Activated CD4-positive, CD25-positive, alpha-beta regulatory T cell (primary cell): ENCODE measurements at places on chromosomes 5 and 9.

DNA sequence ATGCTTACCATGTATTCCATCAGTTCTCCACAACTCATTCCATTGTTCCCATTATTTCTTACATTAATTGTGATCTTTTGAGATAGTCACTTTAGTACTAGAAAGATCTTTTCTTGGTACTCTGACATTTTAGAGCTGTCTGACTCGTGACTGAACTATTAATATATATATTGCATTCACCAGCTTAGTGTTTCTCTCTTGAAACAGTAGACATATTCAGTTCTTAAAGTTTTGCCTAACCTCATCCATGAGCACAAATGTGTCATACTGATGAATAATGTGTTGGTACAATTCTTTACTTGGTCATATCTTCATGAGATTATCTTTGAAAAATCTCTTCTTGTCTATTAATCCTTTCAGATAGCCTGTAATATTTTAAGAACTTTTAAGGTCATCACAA lies 74.3 kb downstream of the NLN start:
- DNase-seq: no peak

DNA sequence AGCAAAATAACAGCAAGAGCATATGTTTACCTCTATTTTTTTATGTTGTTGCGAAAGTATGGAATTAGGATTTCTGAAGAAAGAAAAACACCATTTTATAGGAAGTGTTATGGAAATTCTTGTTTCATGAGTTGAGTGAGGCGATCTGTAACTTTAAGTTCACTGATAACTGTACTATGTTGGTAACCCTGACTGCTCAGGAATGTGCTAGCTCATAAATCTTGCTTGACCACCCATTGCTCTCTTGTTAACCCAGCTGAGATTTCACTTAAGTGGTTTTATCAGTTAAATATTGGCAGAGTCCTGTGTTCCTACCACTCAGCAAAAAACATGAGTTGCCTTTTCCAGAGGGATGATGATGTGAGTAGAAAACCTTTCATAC lies 91.1 kb upstream of the STARD4 start:
- no peak for DNase-seq

DNA sequence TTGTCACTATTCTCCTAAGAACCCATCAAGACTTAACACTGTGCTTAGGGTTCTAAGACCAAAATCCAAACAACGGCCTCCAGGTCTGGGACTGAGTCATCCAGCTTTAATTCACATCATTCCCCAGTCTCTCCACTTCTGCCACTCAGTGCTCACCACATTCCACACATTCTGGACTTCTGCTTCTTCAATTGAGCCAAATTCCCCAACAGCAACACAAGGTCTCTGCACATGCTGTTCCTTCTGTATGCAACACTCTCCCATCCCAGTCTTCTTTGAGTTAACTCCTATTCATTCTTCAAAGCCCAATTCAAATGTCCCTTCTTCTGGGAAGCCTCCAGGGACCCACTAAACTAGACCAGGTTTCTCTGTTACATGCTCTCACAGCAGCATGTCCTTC lies 97.8 kb downstream of the GPR21 start:
- DNase-seq: no peak

DNA sequence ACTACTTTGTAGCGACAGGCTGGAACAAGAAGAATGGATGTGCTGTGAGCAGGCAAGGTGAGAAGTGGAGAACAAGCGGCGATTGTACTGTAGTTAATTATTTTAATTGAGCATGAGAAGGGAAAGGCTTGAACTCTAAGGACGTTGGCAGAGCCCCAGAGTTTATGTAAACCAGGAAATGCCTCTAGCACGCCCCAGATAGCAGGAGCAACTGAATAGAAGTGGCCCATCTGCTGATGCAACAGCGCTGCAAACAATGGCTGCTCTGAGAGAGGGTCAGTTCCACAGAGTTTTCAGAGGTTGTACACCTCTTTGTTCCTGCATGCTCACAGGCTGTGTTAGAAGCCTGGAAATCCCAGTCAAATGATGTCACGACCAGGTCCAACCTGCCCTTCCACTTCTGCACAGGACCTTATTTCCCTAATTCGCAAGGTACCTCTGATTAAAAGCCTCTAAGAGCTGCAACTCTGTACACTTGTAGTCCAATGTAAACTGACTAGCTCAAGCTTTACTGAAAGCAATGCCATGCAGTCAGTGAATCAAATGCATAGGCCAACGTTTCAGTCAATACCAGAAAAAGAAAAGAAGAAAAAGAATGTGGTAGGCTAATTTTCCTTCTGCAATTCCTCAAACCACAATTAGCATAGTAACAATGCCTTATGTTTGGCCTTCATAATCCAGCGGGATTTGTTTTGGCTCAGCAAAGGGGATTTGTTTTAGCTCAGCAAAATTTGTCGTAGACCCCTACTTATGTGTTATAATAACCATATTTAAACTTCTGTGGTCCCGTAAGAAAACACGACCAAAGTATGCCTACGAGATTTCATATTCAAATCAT lies 119.6 kb upstream of the RETREG1 start:
- DNase-seq: no peak

- no peak for DNase-seq
Observed at GRCh38 chr5:137703565-137703964, 32.3 kb downstream of the KLHL3 start.

GRCh38 chr5:53590759-53591158 lies 30.3 kb downstream of the NDUFS4 start:
- no peak for DNase-seq

GRCh38 chr9:128913048-128913900 lies 7.5 kb upstream of the PHYHD1 start:
- DNase-seq: no peak

DNA sequence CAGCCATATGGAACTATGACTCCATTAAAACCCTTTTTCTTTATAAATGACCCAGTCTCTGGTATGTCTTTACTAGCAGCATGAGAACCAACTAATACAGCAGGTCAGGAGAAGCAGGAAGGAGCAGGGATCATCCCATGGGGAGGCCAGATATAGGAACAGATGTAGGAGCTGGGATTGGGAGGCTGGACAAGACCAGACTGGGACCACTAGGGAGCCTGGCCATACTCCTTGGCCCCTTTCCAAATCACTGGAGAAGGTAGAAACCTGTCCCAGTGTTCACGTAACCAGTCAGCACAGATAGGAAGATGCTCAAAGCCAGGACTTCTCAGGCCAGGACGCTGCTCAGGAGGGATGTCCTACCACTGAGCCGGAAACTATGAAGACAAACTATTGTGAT lies 95.5 kb downstream of the LMX1B start:
- no peak for DNase-seq

DNA sequence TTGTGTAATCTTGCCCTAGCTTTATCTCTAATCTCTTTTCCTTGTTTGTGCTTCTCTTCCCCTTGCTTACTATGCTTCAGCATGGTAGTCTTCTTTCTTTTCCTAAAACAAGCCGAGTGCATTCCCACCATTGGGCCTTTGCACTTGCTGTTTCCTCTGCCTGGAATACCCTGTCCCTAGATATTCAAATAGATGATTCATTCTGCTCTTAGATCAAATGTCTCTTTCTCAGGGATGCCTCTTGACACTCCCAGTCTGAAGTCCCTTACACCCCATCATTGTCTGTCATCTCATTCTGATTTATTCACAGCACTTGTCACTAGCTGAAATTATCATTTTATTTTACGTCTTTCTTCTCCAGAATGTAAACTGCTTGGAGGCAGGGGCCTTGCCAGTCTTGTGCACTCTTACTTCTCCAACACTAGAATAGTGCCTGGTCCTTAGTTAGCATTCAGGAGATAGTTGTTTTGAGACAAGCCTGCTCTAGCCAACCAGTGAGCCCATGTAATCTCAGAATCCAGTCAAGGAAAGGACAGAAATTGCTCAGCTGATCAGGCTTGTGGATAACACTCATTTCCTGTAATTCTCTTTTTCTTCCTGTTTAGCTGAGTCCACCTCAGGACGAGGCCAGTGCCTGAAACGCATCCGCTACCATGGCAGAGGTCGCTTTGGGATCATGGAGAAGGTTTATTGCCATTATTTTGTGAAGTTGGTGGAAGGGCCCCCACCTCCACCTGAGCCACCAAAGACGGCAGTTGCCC lies 25.4 kb downstream of the MRPL22 start:
- DNase-seq: no peak

- no peak for DNase-seq
Observed at GRCh38 chr5:3103262-3103811, 351.9 kb upstream of the IRX2 start.

DNA sequence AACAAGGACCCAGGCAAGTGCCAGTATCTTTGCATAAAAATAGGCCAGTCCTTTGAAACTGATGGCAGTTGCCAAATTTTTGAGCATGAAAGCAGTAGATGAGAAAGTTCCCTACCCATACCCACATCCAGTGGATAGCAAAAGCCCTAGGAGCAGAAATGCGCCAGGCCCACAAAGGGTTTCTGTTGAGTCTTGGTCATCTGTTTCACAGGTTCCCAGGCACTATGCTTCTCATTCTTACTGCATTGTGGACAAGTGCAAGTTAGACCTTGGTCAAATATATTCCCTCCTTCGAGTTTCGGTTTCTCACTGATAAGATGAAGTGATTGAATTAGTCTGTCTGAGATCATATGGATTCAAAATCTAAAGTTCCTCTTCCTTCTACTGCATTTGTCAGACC lies 152.3 kb downstream of the NR3C1 start:
- no peak for DNase-seq

GRCh38 chr9:26535151-26535550 lies 357.5 kb downstream of the CAAP1 start:
- DNase-seq: no peak

DNA sequence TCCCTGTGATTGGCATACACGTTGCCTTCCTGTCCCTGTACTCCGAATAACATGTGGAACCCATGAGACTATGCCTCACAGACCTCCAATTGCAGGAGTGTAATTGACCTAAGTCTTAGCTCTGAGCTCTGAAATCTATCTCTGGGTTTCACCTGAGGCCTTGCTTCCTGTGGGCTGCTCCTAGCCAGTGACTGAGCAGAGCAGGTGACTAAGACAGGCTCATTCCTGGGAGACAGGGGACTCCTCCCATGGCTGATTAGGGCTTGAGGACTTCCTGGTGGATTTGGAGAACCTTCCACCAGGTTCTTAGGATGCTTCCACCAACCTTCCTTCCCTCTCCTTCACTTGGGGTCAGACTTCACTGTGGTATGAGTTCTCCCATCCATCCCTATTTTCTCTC lies 22.3 kb upstream of the MIER3 start:
- DNase-seq: no peak

GRCh38 chr5:35335752-35336151 lies 105.5 kb upstream of the PRLR start:
- DNase-seq: no peak

GRCh38 chr9:133201424-133202144 lies 7.5 kb downstream of the OBP2B start:
- no peak for DNase-seq

GRCh38 chr9:4973902-4974301 lies 11.2 kb upstream of the JAK2 start:
- no peak for DNase-seq
